ENCODE measurements at places on chromosomes 12 and 14.

DNA sequence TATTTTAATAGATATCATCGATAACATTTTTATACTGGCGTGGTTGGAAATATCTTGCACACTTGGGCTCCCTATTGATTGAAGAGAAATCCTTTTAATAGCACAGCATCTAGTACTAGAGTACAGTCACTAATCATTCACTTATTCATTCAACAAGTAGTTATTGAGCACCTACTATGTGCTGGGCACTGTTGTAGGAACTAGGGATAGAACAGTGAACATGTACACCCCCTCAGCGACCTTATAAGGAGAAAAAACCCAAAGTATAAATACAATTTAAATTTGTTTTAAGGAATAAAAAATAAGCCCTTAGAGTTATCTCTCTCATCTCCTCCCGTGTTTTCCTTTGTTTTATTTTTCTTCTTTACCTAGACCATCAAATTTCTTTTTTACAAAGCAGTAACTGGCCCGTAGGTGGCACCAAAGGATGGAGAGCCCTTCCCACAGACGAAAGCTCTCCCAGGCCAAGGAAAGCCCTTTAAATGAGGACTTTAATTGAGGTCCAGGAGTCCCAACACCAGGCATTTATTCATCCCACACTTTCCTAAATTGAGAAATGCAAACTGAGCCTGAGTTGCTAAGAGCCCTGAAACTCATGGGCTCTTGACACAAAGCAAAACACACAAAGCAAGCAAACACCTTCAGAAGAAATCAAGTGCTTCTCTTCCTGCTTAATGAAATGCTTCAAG, 29.0 kb downstream of the PEBP1 start:
- DNase-seq: peak; percentile 24

- DNase-seq: no peak
Observed at GRCh38 chr12:56677680-56678079, 10.4 kb downstream of the PTGES3 start.

- DNase-seq: no peak
Observed at GRCh38 chr12:2194060-2194459, 141.3 kb downstream of the CACNA1C start.

GRCh38 chr12:122182887-122183587, at the start of gene LRRC43:
Gene LRRC43 (plus strand): TSS chr12:122183123. CDS start chr12:122183145, 22 bp downstream.
- peak; percentile 27 for DNase-seq

- no peak for DNase-seq
Observed at GRCh38 chr12:42508913-42509460, 80.6 kb downstream of the PRICKLE1 start.

DNA sequence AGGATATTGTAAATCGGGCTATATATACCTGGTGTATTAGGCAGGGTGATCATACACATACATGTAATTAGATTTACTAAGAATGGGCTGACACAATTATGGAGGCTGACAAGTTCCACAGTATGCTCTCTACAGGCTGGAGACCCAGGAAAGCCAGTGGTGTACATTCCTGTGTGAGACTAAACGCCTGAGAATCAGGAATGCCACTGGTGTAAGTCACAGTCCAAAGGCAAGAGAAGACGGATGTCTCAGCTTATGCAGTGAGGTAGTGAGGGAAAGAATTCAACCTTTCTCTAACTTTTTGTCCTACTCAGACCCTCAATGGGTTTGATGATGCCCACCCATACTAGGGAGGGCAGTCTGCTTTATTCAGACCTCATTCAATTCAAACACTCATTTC, 57.1 kb downstream of the METTL25 start:
- peak; percentile 26 for DNase-seq

GRCh38 chr14:103292426-103293374, 41.3 kb upstream of the EIF5 start:
- DNase-seq: peak; percentile 52

DNA sequence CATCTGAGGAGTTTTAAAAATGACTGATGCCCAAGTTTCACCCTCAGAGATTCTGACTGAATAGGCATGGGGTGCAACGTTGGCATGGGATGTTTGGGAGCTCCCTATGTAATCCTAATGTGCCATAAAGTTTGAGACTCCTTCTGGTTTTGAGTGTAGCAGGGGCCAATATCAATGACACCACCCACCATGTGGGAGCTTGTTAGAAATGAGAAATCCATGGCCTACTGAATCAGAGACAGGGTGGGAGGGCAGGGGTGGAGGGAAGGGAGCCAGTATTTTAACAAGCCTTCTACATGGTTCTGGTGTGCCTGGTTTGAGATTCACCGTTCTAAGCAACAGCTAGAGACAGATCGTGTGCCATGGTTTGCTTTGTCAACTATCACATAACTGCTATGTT, 46.1 kb downstream of the VCPKMT start:
- no peak for DNase-seq

DNA sequence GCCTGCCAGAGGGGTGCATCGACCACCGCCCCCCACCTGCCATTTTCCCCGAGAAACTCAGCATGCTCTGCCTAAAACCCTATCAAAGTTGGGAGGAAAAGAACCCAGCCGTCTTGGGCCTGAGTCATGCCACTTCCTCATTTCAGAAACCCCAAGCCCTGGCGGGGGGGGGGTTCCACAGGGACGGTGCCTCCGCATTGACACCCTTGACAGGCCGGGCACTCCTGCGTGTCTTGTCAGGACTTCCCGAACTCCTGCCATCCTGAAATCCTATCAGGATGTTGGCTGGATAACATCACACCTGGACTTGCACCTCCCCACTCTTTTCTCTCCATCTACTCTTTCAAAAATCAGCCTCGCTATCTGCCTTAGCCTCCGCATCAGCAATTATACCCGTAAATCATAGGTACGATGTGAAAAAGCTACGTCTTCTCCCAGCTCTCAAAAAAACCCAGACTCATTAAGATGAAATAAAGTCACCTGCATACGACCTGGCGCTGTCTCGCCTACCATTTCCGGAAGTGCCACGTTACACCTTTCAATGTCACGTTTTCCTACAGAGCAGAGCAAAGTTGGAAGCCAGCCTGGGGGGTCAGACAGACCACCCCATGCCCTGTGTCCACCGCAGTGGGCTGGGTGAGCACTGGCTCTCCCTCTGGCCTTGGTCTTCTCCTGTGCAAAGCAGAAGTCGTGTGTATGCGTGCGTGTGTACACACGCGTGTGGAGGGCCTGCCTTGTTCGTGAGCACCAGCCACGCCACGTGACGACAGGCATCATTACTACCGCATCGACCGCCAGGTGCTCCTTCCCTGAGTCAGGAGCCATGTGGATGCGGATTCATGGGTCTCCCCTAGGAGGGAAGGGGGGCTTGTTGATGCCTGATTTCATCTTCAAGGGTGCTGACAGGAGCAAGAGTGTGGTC, 96.7 kb downstream of the RFLNA start:
- peak; percentile 62 for DNase-seq

DNA sequence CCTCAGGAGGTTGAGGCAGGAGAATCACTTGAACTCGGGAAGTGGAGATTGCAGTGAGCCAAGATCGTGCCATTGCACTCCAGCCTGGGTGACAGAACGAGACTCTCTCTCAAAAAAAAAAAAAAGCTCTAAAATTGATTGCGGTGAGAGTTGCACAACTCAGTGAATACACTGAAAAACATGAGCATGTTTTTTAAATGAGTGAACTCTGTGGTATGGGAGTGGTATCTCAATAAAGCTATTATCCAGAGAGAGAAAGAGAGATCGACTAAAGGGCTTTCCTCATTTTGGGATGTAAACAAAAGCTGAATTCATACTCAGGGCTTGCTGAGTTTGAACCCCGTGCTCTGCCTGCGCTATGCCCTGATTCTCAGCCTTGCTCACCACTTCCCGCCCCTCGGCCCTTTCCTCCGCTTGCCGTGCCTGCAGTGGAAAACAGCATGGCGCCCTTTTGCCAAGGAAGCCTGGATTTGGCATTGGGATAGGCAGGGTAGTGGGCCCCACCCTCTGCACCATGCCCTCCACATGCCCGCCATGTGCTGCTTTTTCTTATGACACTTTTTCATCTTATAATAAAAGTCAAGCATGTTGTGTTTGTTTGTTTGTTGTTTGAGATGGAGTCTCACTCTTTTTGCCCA, 102.5 kb downstream of the LGMN start:
- peak; percentile 93 for DNase-seq

DNA sequence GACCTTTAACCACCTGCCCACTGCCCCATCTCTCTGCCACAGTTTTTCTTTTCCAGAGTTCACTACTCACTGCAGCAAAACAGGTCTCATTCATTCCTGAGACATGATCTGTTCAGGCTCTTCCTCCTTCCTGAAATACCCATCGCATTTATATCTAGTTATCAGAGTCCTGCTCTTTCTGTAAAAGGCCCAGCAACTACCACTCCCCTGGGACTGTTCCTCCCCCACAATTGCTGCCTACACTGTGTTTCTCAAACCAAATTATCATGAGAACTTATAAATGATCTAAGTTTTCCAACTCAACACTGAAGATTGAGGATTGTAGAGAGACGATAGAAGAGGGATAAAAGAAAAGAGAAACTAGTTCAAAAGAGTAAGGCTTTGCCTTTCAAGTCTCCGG, 40.8 kb upstream of the EPS8 start:
- DNase-seq: peak; percentile 59

DNA sequence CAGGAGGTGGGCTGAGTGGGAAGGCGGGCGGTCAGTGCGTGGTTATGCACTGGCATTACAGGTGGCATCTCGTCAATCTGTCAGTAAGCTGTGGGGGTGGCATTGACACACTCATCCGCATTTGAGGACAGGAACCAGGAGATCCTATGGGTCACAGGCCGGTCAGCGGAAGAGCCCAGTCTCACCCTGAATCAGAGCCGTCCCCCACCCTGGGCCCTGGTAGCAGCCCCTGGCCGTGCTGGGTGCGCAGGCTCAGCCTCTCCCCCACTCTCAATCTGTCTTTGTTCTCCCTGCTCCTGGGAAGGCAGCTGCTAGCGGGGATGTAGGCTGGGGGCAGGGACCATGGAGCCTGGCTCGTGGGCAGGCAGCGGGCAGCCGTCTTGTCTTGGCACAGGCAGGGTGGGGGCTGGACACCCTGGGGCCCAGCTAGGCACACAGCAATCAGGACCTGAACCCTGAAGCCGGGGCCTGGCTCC, 5.1 kb downstream of the INF2 start:
- no peak for DNase-seq

GRCh38 chr12:51450806-51451205, 26.2 kb downstream of the SLC4A8 start:
- no peak for DNase-seq

GRCh38 chr12:89384050-89384758, 31.9 kb upstream of the DUSP6 start:
- DNase-seq: peak; percentile 98

- DNase-seq: peak; percentile 16
Observed at GRCh38 chr12:127881371-127882140, 385.4 kb upstream of the TMEM132C start.

DNA sequence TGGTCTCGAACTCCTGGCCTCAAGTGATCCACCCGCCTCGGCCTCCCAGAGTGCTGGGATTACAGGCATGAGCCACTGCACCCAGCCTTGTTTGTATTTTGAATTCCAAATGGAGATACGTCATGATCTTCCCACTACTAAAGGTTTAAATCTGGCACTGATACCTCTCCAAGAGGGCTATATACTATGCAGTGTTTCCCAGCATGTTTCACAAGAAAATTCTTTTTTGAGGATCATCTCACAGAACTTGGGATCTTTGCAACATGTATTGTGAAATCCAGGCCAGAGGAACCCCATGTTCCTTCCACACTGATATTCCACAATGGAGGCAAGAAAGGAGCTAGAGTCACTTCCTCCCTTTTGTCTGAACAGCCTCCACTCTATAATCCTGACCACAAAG, 112.7 kb downstream of the NT5DC3 start:
- DNase-seq: peak; percentile 73

DNA sequence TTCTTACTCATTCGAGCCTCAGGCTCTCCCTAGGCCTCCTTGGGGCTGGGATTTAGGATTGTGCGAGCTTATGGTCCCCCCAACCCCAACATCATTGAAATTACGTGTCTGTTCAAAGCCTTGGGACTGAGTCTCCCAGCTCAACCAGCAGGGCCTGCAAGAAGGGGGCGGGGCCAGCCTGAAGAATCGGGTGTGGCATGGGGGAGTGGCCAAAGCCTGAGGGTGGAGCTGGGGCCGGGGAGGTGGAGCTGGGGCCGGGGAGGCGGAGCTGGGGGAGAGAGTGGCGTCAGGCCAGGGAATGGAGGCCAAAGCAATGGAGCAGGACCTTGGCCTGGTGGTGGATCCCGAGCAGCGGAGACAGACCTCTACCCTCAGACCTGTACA, 24.3 kb upstream of the HSPB8 start:
- DNase-seq: no peak

GRCh38 chr14:96065661-96066459, 26.7 kb downstream of the C14orf132 start:
- DNase-seq: peak; percentile 8

DNA sequence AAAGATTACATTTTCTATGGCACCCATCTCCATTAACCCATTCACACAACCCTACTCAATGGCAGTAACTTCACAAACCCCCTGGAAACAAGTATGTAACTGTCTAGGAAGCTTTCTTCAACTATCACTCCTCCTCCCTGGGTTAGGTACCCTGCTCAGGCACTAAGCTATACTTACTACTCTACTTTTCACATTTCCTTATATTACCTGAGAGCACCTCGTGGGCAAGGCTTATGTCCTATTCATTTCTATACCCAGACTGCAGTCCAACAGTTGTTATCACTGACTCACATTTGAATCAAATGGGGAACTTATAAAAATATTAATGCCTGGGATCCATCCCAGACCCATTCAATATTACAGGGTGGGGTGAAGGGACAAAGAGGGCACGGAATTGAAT, 4.6 kb downstream of the PAWR start:
- DNase-seq: no peak
